Head of caudate nucleus (tissue), 42 donors: ENCODE measurements at places on chromosomes 4 and X.

DNA sequence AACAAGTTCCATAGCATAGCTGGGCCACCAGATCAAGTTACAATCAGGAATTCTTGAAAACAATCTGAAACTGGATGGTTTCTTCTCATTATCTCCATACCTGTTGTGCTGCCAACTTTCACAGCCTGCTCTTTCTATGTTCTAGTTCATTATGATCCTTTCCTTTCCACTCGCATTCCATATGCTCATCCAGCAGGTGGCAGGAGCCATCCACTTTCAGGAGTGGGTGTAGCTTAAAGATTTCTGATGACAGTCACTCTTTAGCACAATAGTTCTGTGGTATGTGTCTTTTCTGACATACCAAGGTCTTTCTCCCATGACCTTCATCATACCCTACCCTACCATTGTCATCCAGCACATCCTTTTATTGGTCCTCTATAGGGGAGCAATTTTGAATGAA is 46.4 kb downstream of the PAGE2 start:
- peak; percentile 69 for DNase-seq

- no peak for DNase-seq
These were observed 155.8 kb downstream of the ANTXR2 start for GRCh38 chr4:79917246-79917645.

GRCh38 chrX:116873671-116874070 is 410.9 kb upstream of the CT83 start:
- DNase-seq: no peak

- DNase-seq: no peak
These were observed 42.3 kb upstream of the FAM156A start for GRCh38 chrX:53000447-53001135.

GRCh38 chr4:165131247-165131832 is 18.7 kb upstream of the TMEM192 start:
- peak; percentile 82 for DNase-seq
